ENCODE measurements at places on chromosomes 16 and 17.

- no peak for DNase-seq
These were observed 25.4 kb upstream of the TOB1 start for GRCh38 chr17:50891577-50891989.

- DNase-seq, result no peak
These were observed 8.9 kb upstream of the TMEM101 start for GRCh38 chr17:44023545-44024270.

DNA sequence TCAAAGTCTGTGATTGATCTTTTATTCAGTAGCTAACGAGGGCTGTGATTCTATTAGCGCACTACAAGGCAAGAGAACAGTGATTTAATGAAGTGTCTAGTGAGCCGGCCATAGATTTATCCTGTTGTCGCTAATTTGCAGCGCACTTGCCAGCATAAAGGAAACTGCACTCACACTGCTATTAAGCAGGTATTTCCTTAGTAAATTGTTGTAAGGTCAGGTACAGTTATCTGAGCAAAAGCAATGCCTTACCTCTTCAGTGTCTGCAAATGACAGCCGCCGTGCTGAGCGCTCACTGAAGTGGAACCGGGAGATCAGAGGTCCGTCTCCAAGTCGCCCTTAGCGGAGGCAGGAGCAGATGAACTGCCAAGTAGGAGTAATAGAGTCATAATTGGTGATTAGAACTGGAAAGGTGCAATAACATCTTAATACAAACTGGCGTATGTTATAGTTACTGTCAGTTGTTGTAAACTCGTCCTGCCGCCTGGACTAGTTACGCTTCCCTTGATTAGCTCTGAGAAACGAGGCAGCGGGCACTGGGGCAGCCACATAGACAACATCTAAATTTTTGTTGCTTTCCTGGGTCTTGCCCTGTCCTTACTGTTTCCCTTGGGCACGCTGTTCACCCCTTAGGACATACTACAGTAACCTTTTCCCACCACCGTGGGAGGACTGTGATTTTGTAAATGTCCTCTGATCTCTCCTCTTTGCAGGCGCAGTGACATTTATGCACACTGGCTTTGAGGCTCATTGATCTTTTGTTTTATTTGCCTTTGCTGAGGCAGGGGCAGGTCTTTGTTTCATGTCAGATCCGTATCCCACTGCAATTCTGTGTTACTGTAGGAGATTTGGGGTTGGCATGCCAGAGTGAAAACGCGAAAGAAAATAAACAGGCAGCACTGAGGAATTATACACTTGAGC, 363.1 kb downstream of the WWOX start:
- DNase-seq, result no peak

DNA sequence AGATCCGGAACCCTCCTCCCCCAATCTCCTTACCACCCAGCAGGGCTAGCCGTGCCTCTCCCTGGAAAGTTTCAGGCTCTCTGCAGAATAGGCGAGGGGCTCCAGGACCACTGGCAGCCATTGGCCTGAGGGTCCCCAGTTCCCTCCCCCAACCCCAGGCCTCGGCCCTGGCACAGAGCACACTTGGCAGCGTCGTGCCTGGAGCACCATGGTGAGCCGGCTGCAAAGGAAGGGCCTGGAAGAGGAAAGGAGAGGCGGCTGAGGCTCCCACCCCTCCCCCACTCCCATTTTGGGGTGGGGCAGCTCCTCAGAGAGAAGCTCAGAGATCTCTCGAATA, 369 bp upstream of the BTBD17 start:
- no peak for DNase-seq

GRCh38 chr17:74775409-74776043, 619 bp downstream of the NAT9 start:
- no peak for DNase-seq

- DNase-seq, result peak; percentile 66
These were observed 15.7 kb downstream of the ADCY7 start for GRCh38 chr16:50282010-50282538.

- DNase-seq, result no peak
These were observed 43.1 kb downstream of the IRF8 start for GRCh38 chr16:85941863-85942644.

DNA sequence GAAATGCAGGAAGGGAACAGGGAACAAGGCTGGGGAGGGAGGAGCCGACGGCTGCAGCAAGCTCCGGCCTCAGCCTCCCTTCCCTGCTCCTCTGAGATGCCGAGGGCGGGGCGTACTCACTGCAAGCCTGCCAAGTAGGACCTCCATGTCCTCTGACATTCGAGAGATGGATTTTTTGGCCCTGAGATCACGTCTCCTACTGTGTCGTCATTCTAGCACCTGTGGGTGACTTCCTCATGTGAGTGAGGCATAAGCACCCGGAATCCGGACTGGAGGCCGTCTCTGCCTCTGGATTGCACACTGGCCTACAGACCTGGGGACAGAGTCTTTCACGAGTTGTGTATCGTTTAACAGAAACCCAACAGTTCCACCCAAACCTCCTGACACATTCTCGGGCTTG, 14.5 kb downstream of the MRM3 start:
- no peak for DNase-seq
